ENCODE measurements at places on chromosomes 5 and 9.

DNA sequence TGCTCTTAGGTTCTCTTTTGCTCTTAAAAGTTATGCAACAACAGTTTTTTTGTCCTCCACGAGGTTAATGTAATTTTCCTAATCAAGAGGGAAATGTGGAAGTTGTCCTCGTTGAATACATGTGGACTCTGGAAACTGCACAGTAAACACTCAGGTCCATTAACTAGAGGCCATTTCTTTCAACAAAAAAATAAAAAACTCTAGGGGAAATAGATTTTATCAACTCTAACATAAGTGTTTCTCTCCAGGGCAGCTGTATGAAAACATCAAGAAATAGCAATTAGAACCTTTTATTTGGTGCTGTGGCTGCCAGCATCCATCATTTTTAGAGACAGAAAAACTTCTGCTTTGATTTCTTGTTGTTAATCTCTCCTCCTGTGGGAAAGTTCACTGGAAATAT lies 288.6 kb downstream of the ICE1 start:
- H3K27ac ChIP-seq, result no peak overlapping the region
- H3K4me1 ChIP-seq, result no peaks in the 10 kb centered on the region
- no peak overlapping the region for H3K4me3 ChIP-seq
- H3K36me3 ChIP-seq, result no peaks in the 10 kb centered on the region
- DNase-seq, result no peak
- H3K27me3 ChIP-seq, result no peaks in the 10 kb centered on the region

DNA sequence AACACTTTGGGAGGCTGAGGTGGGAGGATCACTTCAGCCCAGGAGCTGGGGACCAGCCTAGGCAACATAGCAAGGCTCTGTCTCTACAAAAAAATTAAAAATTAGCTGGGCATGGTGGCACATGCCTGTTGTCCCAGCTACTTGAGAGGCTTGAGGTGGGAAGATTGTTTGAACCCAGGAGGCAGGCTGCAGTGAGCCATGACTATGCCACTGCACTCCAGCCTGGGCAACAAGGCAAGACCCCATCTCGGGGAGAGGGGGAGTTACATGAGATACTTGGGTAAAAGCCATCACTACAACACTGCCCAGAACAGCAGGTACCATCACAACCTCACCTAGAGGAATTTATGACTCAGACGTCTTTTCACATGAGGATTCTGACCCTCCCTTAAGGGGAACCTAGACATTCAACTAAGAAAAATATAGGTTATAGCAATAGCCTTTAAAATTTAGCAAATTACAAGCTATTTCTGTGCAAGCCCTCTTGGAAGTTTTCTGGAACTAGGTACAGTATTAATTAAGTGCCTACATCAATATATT lies 143.5 kb downstream of the NFIB start:
- no peak for DNase-seq
- no peak overlapping the region for H3K4me3 ChIP-seq
- no peaks in the 10 kb centered on the region for H3K4me1 ChIP-seq

GRCh38 chr9:132507670-132508469 lies 74.5 kb upstream of the BARHL1 start:
- no peaks in the 10 kb centered on the region for H3K36me3 ChIP-seq
- peak; percentile 89 for DNase-seq
- peaks cover 15% of the 10 kb centered on the region for H3K4me1 ChIP-seq

GRCh38 chr9:111483439-111483857 lies 735 bp downstream of the ECPAS start:
- H3K4me3 ChIP-seq, result peak overlapping the region; percentile 99
- no peaks in the 10 kb centered on the region for H3K27me3 ChIP-seq
- no peak overlapping the region for H3K27ac ChIP-seq
- no peaks in the 10 kb centered on the region for H3K36me3 ChIP-seq
- no peak for DNase-seq

- H3K27ac ChIP-seq, result no peak overlapping the region
- H3K27me3 ChIP-seq, result no peaks in the 10 kb centered on the region
- no peak for DNase-seq
These were observed 297.1 kb upstream of the ATP10B start for GRCh38 chr5:161149078-161149477.

- H3K27me3 ChIP-seq, result no peaks in the 10 kb centered on the region
- no peaks in the 10 kb centered on the region for H3K4me1 ChIP-seq
- H3K4me3 ChIP-seq, result no peak overlapping the region
These were observed 15.3 kb downstream of the FPGS start for GRCh38 chr9:127817881-127818434.

GRCh38 chr9:118729981-118730380 lies 639.3 kb downstream of the BRINP1 start:
- no peak overlapping the region for H3K27ac ChIP-seq
- no peak for DNase-seq
- H3K27me3 ChIP-seq, result no peaks in the 10 kb centered on the region
- no peaks in the 10 kb centered on the region for H3K36me3 ChIP-seq
- no peaks in the 10 kb centered on the region for H3K4me1 ChIP-seq
- H3K4me3 ChIP-seq, result no peak overlapping the region

DNA sequence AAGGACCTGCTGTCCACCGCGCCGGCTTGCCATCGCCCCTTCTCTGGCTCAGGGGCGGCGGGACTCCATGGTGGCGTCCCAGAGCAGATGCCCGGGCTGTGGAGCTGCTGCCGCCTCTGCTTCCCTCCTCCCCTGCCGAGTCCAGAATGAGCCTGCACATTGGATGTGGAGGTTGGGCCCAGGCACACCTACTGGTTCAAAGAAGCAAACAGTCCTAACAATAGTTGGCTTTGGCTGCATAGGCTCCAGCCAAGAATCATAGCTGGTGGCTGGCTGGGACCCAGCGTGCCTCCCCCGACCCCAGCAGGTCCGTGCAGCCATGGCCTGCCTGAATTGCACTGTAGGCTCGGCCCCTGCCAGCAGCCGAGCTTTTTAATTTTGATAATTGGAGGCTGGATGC lies 25.8 kb downstream of the ADAMTSL2 start:
- DNase-seq, result no peak
- no peaks in the 10 kb centered on the region for H3K27me3 ChIP-seq

DNA sequence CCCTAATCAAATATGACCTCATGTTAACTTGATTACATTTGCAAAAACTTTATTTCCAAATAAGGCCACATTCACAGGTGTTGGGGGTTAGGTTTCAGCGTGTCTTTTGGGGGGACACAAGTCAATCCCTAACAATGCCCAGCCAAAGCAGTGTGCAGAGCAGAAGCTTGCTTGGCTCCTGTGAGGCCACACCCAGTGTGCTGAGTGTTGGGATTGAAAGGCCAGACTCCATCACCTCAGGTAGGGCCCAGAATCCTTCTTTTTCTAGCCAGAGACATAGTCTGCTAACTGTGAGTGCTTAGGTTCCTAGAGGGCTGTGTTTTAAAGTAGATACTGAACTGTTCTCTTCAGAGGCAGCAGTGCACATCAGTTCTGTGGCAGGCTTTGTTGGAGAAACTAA lies 27.9 kb downstream of the KDM4C start:
- no peaks in the 10 kb centered on the region for H3K27me3 ChIP-seq
- H3K4me3 ChIP-seq, result no peak overlapping the region
- H3K36me3 ChIP-seq, result no peaks in the 10 kb centered on the region
- peaks cover 43% of the 10 kb centered on the region for H3K4me1 ChIP-seq
- DNase-seq, result no peak

GRCh38 chr9:105168870-105169319 lies 75.6 kb upstream of the SLC44A1 start:
- H3K4me3 ChIP-seq, result no peak overlapping the region
- H3K27me3 ChIP-seq, result no peaks in the 10 kb centered on the region
- H3K27ac ChIP-seq, result no peak overlapping the region
- peaks cover 14% of the 10 kb centered on the region for H3K4me1 ChIP-seq
- DNase-seq, result no peak
- H3K36me3 ChIP-seq, result no peaks in the 10 kb centered on the region

DNA sequence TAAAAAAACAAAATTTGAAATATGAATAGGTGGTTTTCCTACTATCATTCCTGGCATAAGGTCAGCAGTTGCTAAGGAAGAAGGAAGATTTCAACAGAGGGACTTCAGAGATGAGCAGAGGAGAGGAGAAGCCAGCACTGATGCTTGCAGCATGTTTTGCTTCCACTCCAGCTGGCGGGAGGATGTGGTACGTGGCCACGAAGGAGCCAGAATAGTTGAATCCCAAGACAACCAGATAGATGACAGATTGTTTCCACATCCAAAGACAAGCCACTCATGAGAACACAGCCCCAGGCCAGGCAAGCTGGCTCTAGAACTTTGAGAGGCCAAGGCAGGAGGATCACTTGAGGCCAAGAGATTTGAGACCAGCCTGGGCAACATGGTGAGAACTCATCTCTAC lies 15.1 kb downstream of the TIMD4 start:
- H3K4me1 ChIP-seq, result no peaks in the 10 kb centered on the region
- H3K4me3 ChIP-seq, result no peak overlapping the region
- no peak for DNase-seq
- no peak overlapping the region for H3K27ac ChIP-seq

GRCh38 chr5:98397081-98397480 lies 376.4 kb upstream of the RGMB start:
- no peaks in the 10 kb centered on the region for H3K36me3 ChIP-seq
- H3K27me3 ChIP-seq, result no peaks in the 10 kb centered on the region
- H3K4me1 ChIP-seq, result no peaks in the 10 kb centered on the region
- H3K27ac ChIP-seq, result no peak overlapping the region
- no peak for DNase-seq
- H3K4me3 ChIP-seq, result no peak overlapping the region

DNA sequence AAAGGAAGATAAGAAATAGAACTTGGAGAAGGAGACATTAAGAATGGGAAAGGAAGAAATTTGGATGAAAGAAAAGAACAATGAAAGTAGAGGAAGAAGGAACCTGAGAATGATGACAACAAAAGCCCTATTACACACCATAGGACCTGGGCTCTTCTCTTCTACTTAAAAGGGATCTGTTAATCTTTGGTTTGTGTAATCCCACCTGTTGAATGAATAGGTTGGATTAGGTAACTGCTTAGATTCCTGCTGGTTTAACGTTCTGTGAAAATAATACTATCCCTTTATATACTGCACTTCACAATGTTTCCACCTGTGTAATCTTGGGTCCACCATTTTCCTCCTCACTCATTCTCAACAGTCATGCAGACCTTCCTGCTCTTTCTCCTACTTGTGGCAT lies 157.8 kb upstream of the ATP10B start:
- no peaks in the 10 kb centered on the region for H3K36me3 ChIP-seq
- no peaks in the 10 kb centered on the region for H3K27me3 ChIP-seq
- H3K4me3 ChIP-seq, result no peak overlapping the region

GRCh38 chr9:123093141-123093540 lies 59.7 kb downstream of the GPR21 start:
- H3K4me1 ChIP-seq, result peaks cover 14% of the 10 kb centered on the region
- DNase-seq, result no peak
- H3K4me3 ChIP-seq, result no peak overlapping the region

DNA sequence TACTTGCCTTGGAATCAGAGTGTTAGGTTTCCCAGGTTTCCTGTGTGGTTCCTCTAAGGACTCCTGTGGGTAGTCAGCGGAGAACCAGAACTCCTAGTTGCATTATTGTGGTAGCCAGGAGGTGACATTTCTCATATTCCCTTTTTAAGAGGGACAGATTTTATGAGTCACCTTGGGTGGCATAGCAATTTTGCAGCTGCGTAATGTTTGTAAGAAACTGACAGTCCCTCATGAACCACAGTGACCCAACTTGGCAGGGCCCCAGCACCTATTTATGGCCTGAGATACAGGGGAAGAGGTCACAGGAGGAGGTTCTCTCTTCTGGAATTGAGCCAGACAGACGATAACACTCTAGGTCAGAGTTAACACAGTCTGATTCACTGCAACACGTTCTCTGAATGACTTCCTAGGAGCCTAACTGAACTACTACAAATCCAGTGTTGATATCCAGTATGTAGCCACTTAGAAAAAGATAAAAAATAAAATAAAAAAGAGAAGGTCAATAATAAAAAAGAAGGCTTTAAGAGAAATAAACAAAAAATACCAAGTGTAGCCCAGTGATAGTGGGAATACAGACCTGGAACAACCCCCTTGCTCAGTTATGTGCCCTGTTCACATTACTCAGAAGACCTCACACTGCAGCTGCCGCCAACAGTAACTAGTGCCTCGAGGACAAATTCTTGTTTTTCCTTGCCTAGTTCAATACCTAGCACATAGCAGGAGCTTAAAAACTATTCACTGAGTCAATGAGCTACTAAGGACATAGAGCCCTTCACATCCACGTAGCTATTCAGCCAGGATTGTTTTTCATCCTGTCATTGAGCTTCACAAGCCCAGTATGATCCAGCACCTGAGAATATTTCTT lies 50.7 kb upstream of the VLDLR start:
- no peaks in the 10 kb centered on the region for H3K4me1 ChIP-seq
- H3K27ac ChIP-seq, result peak overlapping the region; percentile 66
- no peak for DNase-seq
- no peaks in the 10 kb centered on the region for H3K36me3 ChIP-seq

- DNase-seq, result no peak
- no peaks in the 10 kb centered on the region for H3K27me3 ChIP-seq
- no peaks in the 10 kb centered on the region for H3K4me1 ChIP-seq
- H3K4me3 ChIP-seq, result no peak overlapping the region
- H3K36me3 ChIP-seq, result no peaks in the 10 kb centered on the region
These were observed 45.4 kb downstream of the RAB14 start for GRCh38 chr9:121156263-121156731.
